Gastrocnemius medialis (tissue), 4 donors: ENCODE measurements at places on chromosomes 1 and 21. TPM values are rescaled to one million over a fixed set of nuclear protein-coding genes. Genes with fewer than 3 reads are reported as not detected.

The TLCD4 gene
- 11.6 TPM for total RNA-seq

The MAEL gene
- total RNA-seq: not detected

The HPDL gene
- total RNA-seq: 2.3 TPM

The MROH7 gene
- total RNA-seq: 0.42 TPM

The FALEC gene
- not detected for total RNA-seq

- no peak for DNase-seq
- H3K4me1 ChIP-seq: no peaks in the 10 kb centered on the region
- H3K27me3 ChIP-seq: no peaks in the 10 kb centered on the region
- no peak overlapping the region for H3K4me3 ChIP-seq
- no peaks in the 10 kb centered on the region for H3K36me3 ChIP-seq
Measured at GRCh38 chr1:68293122-68293521, 60.8 kb upstream of the WLS start.

DNA sequence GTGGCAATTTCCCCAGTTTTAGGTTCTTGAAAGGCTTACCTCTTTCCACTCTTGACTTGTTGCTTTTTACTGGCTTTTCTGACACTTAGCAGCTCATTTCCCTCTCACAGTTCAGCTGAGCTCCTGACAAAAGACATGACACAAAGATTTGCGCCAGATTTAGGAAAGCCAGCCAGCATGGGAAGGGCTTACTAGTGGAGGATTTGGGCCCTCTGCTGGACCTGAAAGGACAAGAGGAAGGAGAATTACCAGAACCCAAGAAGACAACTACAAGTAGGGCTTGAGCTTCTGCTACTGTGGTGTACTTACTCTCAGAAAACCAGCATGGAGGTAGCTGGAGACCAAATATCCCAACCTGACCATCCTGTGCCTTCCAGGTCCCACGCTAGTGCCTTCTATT lies 784.5 kb downstream of the BRINP3 start:
- no peaks in the 10 kb centered on the region for H3K27me3 ChIP-seq
- H3K36me3 ChIP-seq: no peaks in the 10 kb centered on the region
- DNase-seq: no peak
- H3K27ac ChIP-seq: no peak overlapping the region

- peaks cover 33% of the 10 kb centered on the region for H3K4me1 ChIP-seq
- no peaks in the 10 kb centered on the region for H3K36me3 ChIP-seq
- H3K4me3 ChIP-seq: peak overlapping the region; percentile 77
- no peaks in the 10 kb centered on the region for H3K27me3 ChIP-seq
- H3K27ac ChIP-seq: peak overlapping the region; percentile 86
Measured at GRCh38 chr1:2391931-2392509, 379 bp downstream of the RER1 start.

- peaks cover 10% of the 10 kb centered on the region for H3K4me1 ChIP-seq
- no peak for DNase-seq
- no peak overlapping the region for H3K4me3 ChIP-seq
- H3K36me3 ChIP-seq: no peaks in the 10 kb centered on the region
- no peaks in the 10 kb centered on the region for H3K27me3 ChIP-seq
- H3K27ac ChIP-seq: peak overlapping the region; percentile 74
Measured at GRCh38 chr1:31572323-31573104, 3.8 kb upstream of the TINAGL1 start.

DNA sequence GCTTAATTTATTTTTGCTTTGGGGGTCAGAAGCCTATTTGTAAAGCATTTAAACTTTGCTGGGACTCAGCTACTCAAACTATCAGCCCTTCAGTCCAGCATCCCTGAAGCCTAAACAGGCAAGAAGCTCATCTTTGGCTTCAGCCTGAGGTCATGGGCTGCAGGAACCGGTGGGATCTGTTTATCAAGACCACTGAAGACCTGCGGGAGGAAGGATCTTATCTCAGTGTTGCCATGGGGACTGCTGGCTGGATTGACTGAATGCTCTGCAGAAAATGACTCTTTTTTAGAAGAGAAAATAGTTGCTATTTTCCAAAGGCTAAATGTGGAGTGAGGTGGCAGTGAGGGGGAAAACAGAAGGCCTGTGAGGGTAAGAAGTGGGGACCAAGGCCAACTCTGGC lies 20.6 kb upstream of the ATP1B1 start:
- no peak for DNase-seq
- H3K27me3 ChIP-seq: no peaks in the 10 kb centered on the region
- no peaks in the 10 kb centered on the region for H3K36me3 ChIP-seq
- H3K27ac ChIP-seq: no peak overlapping the region

- no peaks in the 10 kb centered on the region for H3K36me3 ChIP-seq
- H3K4me3 ChIP-seq: no peak overlapping the region
- H3K27me3 ChIP-seq: no peaks in the 10 kb centered on the region
- H3K27ac ChIP-seq: no peak overlapping the region
- DNase-seq: no peak
Measured at GRCh38 chr1:213931836-213932235, 55.9 kb upstream of the PROX1 start.

DNA sequence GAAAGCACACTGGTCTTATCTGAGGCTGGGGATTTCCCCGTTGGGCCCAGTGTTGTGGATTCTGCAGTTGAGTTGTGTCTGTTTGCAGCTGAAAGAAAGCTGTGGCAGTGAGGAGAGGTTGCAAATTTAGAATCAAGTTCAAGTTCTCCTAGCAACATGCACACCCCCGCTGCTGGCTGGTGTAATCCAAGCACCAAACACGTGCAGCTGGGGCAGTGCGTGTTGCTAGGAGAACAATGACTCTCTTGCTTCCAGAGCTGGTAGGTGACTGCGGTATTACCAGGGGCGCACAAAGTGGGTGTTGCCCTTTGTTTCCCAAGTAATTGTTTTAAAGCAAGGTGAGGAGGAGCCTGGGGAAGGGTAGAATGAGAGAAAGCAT lies 91.5 kb downstream of the IER5 start:
- peaks cover 24% of the 10 kb centered on the region for H3K4me1 ChIP-seq
- H3K27me3 ChIP-seq: no peaks in the 10 kb centered on the region
- no peaks in the 10 kb centered on the region for H3K36me3 ChIP-seq
- H3K27ac ChIP-seq: peak overlapping the region; percentile 73
- DNase-seq: peak; percentile 78
- no peak overlapping the region for H3K4me3 ChIP-seq

DNA sequence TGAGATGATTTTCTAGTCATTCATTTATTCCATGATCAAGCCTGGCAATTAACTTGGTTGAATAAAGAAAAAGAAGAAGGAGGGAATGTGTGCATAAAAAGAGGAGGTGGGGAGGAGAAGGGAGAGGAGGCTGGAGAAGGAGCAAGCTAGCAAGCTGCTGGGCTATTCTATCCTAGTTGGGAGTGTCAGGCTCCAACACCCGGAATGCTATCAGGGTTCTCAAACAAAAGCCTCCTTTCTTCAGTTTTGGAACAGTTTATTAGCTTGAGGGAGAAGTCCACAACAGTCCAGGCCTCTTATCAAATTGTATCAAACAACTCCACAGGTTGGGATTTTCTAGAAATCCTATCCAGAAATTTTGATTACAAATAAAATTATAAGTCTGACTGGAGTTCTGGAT lies 80.0 kb downstream of the BCAR3 start:
- DNase-seq: no peak
- H3K4me1 ChIP-seq: peaks cover 95% of the 10 kb centered on the region
- H3K27ac ChIP-seq: peak overlapping the region; percentile 84
- H3K27me3 ChIP-seq: no peaks in the 10 kb centered on the region
- no peak overlapping the region for H3K4me3 ChIP-seq

DNA sequence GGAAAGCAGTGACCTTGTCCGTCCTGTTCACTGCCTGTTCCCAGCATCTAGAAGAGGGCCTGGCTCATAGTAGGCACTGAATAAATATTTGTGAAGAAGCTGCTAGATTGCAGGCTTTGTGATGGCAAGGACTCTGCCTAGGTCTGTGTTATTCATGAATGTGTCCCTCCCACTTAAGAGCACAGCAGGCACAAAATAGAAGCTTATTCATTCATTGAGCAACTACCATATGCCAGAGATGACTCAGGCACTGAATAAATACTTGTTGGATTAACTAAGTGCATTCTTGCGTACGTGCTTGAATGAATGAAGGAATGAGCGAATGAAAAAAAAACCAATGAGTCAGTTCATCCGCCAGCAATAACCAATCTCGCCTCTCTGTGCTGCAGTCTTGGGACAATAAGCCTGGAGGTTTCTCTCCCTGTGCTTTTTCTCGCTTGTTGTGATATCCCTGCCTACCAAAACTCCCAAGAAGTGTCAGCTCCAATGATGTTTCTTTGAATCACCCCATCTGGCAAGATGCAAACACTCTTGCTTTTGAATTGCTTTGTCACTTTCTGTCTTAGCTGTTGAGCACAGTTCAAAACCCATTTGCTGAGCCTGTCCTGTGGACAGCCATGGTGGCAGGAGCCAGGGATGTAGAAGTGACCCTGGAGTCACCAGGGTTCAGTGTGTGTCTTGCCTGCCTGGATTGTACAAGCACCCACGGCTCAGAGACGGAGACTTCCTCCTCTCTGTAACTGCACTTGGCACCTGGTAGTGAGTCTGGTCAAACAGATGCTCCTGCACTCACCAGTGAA lies 143.9 kb downstream of the KAZN start:
- H3K4me3 ChIP-seq: no peak overlapping the region
- H3K36me3 ChIP-seq: no peaks in the 10 kb centered on the region
- peaks cover 8% of the 10 kb centered on the region for H3K27me3 ChIP-seq
- DNase-seq: no peak

- peak within 1 kb of the TSS; percentile 98 for H3K27ac ChIP-seq
- peaks cover 5% of the 10 kb centered on the region for H3K4me1 ChIP-seq
- H3K36me3 ChIP-seq: no peaks in the 10 kb centered on the region
- no peaks in the 10 kb centered on the region for H3K27me3 ChIP-seq
- H3K4me3 ChIP-seq: peak within 1 kb of the TSS; percentile 95
Measured at GRCh38 chr1:31412732-31413404, at the start of gene SERINC2. Gene SERINC2, plus strand, starts transcription at chr1:31413213. Its CDS starts 53 bp downstream, at chr1:31413266.

DNA sequence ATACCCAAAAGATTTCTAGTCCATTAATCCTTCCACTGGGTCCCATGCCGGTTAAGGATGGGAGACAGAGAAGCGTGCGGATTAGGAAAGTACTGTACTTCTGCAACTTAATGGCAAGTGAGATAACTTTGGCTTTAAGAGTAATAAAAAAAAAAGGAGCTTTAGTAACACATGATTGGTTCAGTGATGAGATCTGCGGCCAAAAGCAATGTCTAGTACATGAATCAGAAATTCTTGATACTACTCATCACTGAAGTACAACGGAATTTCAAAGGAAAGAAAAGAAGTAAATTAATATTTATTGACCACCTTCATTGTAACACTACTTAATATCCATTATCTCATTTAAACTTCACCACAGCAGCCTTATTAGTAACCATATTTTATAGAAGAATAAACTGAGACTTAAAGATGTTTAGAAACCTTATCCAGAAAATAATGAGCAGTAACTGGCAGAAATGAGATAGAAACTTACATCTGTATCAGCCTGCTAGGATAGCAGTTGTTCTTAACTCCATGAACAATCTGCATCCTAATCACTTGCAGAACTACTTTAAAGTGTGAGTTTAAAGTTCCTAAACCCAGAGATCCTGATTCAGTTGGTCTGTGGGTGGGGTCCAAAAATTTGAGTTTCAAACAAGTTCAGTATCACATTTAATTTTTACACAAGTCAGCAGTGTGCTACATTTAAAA lies 14.1 kb upstream of the NUF2 start:
- no peaks in the 10 kb centered on the region for H3K27me3 ChIP-seq
- H3K36me3 ChIP-seq: no peaks in the 10 kb centered on the region
- H3K4me1 ChIP-seq: no peaks in the 10 kb centered on the region

- H3K27me3 ChIP-seq: no peaks in the 10 kb centered on the region
- no peaks in the 10 kb centered on the region for H3K4me1 ChIP-seq
- no peak overlapping the region for H3K27ac ChIP-seq
- no peak for DNase-seq
Measured at GRCh38 chr1:93200086-93200620, 19.6 kb downstream of the CCDC18 start.
